ENCODE measurements at places on chromosomes 5 and 9.
A peak's percentile ranks its signal among the peaks of the same experiment; 100 is the strongest.

GRCh38 chr9:115944166-115944948 is 209.2 kb upstream of the PAPPA start:
- DNase-seq = no peak

- DNase-seq = no peak
Measured at GRCh38 chr5:171776770-171777759, 8.6 kb upstream of the SMIM23 start.

- no peak for DNase-seq
Measured at GRCh38 chr9:110638381-110638954, 30.1 kb upstream of the MUSK start.

DNA sequence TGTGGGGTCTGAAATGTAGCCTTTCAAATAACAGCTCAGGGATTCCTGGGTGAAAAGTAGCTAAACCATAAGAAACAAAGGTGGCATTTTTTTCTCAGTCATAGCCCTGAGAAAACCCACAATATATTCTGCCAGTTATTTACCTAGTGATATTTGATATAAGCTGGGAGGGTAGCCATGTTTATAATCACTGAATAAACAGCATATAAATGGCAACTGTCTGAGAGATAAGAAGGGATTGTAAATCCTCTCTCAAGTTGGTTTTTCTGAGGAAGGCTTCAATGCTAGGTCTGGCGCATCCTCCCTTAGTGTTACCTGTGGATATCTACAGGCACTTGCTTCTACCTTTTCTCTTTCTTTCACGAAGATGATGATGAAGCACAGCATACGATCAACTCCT is 1080.5 kb upstream of the DMAC1 start:
- DNase-seq = no peak

GRCh38 chr5:57341380-57341979 is 141.1 kb downstream of the ACTBL2 start:
- DNase-seq = no peak

- no peak for DNase-seq
Measured at GRCh38 chr9:71515626-71516025, 252.7 kb downstream of the CEMIP2 start.

DNA sequence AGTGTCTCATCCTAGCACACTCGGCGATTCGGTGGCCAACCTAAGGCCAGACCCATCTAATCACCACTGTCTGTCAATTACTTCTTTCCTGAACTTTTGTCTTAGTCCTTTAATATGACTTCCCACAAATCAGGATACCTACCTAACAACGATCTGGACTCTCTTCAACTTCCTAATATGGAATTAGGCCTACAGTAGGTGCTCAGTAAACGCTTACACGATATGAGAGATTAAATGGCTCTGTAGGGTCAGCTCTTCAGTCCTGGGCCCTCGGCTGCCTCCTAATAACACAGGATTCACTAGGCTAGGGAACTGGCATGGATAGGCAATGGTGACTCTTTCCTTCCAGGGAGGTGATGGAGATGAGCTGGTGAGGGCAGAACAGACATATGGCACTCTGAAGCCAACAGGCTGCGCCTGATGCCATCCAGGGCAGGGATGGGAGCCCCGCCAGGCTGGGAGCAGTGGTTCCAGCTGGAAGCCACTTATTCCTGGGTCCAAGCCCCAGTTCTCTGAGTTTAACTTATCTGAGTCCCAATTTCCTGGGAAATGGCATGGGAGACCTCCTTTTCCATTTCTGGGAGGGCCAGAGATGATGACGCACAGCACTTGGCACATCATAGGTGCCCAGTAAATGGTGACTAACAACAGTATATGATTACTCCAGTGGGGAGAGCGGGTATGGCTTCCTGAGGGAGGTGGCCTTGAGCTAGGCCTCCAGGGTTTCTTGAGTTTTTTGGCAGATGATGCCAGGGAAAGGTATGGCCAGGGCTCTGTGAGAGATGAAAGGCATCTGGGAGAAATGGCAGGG is 7.3 kb downstream of the PDGFRB start:
- no peak for DNase-seq

DNA sequence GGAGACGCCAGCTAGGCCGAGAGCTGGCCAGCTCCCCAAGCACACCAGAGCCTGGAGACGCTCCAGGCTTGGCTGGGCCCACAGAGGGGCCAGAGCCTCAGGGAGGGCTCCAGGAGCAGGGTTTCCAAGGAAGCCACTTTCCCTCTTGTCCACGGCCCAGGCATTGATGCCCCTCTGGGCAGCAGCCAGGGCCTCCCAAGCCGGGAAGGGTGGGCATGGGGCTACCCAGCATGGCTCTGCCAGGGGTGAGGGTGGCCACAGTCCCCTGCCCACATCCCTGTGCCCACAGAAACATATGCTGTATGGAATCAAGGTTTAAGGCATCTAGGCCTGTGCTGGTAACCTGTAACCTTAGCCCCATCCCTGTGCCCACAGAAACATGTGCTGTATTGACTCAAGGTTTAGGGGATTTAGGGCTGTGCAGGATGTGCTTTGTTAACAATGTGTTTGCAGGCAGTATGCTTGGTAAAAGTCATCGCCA is 1.5 kb upstream of the DPP7 start:
- DNase-seq = no peak

GRCh38 chr9:70639853-70640814 is 225.7 kb upstream of the KLF9 start:
- DNase-seq = no peak

DNA sequence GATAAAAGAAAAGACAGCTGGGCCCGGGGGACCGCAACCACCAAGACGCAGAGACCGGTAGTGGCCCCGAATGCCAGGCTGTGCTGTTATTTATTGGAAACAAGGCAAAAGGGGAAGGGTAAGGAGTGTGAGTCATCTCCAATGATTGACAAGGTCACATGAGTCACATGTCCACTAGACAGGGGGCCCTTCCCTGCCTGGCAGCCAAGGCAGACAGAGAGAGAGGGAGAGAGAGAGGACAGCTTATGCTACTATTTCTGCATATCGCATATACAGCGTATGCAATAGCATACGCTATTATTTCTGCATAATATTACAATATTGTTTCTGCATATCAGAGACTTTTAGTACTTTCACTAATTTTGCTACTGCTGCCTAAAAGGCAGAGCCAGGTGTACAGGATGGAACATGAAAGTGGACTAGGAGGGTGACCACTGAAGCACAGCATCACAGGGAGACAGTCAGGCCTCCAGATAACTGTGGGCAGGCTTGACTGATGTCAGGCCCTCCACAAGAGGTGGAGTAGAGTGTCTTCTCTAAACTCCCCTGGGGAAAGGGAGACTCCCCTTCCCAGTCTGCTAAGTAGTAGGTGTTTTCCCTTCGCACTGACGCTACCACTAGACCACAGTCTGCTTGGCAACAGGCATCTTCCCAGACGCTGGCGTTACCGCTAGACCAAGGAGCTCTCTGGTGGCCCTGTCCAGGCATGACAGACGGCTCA is 50.3 kb downstream of the RFX3 start:
- DNase-seq = no peak

- DNase-seq = no peak
Measured at GRCh38 chr5:1514027-1514818, 9.5 kb downstream of the LPCAT1 start.

- no peak for DNase-seq
Measured at GRCh38 chr5:944621-944927, 51.9 kb downstream of the TRIP13 start.

DNA sequence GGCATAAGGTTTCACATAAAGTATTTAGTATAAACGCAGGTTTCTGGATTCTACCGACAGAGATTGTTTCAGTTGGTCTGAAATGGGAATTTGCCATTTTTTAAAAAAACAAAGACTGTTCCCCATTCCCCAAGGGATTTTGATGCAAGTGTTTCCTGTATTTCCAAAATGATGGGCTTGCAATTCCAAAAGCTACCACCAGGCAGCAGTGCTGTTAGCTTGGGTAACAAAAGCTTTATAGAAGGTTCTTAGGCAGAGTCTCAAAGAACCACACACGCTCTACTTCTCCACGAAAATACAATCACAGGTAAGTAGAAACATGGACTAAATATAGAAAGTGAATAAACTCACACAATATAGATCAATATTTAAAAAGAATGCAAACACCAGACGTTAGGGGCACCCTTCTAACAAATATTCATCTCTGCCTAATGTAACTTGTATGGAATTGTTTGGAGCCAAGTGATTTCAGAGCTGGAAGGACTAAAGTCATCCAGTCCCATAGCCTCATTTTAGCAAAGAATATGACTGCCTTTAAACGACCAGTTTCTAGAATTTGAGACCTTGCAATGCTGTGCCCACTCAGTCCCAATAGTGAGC is 154.3 kb downstream of the SPOCK1 start:
- peak; percentile 11 for DNase-seq

DNA sequence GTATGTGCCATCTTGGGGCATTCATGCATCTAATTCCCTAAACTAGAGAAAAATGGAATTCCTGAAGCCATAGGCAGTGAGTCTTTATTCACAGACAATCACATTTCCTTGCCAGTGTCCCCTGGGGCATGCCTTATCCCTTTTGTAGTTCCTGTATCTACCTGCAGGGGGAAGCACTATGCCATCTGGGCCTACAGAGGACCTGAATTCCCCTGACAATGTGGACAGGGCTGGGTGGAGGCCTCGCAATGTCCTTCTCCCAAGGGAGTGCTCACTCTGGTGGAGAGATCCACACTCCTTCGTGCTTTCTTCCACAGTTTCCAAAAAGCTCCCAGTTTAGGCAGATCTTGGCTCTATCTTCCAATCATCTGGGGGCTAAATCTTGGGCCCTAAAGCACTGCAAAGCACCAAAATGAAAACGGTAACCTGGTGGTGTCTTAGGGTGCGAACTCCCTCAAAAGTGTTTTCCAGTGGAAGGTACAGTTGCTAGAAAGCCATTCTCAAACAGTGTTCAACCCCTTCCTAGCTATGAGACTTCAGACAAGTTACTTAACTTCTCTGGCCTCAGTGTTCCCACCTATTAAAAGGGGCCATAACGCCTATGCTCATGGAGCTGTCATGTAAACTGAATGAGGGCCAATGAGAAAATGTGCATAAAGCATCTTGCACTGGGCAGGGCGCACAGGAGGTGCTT is 17.5 kb downstream of the WHRN start:
- peak; percentile 53 for DNase-seq

DNA sequence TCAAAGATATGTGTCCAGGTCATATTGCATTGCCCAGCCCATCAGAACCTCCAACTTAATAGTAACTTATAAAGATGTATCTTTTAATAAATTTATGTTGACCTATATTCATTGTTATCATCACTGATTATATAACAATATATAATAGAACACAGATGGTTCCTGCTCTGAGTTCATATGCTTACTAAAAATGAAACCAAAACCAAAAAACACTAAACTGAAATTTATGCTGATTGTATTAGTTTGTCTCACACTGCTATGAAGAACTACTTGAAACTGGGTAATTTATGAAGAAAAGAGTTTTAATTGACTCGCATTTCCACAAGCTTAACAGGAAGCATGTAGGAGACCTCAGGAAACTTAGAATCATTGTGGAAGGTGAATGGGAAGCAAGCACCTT is 462.5 kb upstream of the TYRP1 start:
- no peak for DNase-seq

DNA sequence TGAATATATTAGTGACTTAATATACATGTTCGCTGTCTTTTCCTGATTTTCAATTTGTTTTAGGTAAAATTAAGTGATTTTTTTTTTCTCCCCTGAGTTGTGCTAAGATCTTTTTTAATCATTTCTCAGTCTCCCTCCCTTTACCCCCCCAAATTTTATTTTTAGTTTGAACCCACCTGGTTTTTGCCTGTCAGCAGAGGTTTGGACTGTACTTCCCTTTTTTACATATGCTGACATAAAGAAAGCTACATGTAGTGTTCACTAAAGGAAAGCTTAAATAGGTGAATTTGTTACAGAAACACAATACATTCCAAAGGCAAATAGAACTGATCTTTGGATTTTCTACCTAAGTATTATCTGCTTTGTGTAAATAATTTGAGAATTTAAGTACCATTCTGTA is 82.2 kb downstream of the IPO11 start:
- DNase-seq = peak; percentile 2

DNA sequence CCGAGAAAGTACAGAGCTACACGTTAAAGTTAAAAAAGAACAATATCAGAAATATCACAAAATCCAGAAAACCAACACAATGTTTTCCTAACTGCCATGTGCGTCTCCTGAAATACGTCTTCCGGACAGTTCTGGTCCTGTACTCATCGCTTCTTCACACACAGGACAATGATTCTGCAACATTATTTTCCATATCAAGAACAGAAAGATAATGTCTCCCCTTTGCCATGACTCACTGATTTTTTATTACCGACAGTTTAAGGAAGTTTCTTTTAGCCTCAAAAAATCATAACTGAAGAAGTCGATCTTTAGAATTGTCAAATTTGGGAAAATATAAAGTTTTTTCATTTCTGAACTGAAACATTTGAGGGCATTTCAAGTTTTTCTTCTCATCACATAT is 2.5 kb downstream of the TBC1D9B start:
- DNase-seq = no peak

DNA sequence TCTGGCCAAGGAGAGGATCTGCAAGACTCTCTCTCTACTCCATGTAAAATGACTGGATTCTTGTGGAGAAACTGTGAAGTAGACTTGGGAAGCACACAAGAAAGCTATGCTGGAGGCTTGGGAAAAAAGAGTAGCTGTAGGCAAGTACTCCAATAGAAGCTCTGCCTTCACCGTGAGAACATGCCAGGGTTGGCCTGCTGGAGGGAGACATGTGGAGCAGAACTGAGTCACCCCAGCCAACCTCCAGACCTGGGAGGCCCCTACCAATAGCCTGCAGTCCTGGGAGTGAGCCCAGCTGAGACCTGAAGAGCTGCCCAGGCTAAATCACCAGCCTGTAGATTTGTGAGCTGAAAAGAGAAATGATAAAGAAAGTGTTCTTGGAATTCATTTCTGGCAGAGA is 66.6 kb downstream of the DEPDC1B start:
- no peak for DNase-seq

DNA sequence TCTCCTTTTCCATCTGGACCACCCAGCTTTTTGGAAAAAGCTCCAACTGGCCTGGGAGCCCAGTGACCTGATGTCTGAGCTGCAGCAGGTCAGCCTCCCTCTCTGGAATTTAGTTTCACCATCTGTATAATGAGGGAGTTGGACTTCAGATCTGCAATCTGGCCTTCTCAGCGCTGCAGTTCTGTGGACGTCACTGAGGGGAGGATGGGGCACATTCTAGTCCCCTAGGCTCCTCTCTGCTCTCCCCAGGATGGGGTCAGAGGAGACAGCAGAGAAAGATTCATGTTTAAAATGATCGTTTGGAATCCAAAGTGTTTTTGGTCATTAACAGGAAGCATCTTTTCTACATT is 10.2 kb downstream of the OR13J1 start:
- no peak for DNase-seq

DNA sequence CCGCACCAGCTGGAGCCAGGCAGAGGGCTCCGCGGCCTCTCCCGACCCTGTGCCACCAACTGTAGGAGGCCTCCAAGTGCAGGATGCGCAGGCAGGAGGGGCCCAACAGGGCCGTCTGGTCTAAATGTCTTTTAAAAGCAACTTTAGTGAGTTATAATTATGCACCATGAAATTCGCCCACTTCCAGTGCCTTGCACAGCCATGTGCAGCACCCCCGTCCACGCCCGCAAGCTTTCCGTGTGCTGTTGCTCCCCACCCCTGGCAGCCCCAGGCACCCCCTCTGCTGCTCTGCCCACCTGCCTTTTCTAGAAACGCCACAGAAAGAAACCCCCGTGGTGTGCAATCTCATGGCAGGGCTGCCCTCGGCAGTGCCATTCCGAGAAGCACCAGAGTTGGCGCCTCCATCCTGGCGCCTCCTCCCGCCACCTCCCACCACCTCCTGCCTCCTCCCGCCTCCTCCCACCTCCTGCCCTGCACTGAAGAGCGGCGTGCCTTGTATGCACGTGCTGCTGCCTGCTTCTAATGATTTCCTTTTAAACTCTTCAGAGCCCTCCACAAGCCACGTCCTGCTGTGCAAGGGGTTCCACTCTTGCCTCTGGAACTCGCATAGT is 7.5 kb upstream of the SLC6A18 start:
- no peak for DNase-seq
